Activated CD8-positive, alpha-beta T cell treated with anti-CD3 and anti-CD28 coated beads for 36 hours (primary cell): ENCODE measurements at places on chromosomes 4 and X. TPM values are rescaled to one million over a fixed set of nuclear protein-coding genes. Genes with fewer than 3 reads are reported as not detected.

IRS4 gene
- total RNA-seq, result not detected

LRCH2 gene
- total RNA-seq, result not detected

AMELX gene
- total RNA-seq, result not detected

RIBC1 gene
- total RNA-seq, result 0.72 TPM

ZNF157 gene
- 1.0 TPM for total RNA-seq

MAGED4B gene
- 1.5 TPM for total RNA-seq

CPLX1 gene
- total RNA-seq, result not detected

IL13RA2 gene
- total RNA-seq, result not detected

MTMR8 gene
- 4.8 TPM for total RNA-seq

MTTP gene
- total RNA-seq, result 0.59 TPM

HTRA3 gene
- total RNA-seq, result 0.11 TPM

TMEM154 gene
- 12.2 TPM for total RNA-seq

VCX2 gene
- total RNA-seq, result not detected

CXCL11 gene
- total RNA-seq, result not detected

SSX3 gene
- not detected for total RNA-seq

AWAT1 gene
- not detected for total RNA-seq

ARHGAP4 gene
- 128 TPM for total RNA-seq

EGF gene
- not detected for total RNA-seq

GNPDA2 gene
- 13.1 TPM for total RNA-seq

PNCK gene
- 0.70 TPM for total RNA-seq

DIAPH2 gene
- total RNA-seq, result 8.1 TPM

MPP1 gene
- 22.5 TPM for total RNA-seq

MXD4 gene
- 1.5 TPM for total RNA-seq

USP27X gene
- total RNA-seq, result 1.3 TPM

CXCL3 gene
- total RNA-seq, result not detected

CSAG1 gene
- total RNA-seq, result not detected

PABPC5 gene
- total RNA-seq, result not detected

PDGFRA gene
- not detected for total RNA-seq

TMPRSS11B gene
- not detected for total RNA-seq

KCNE5 gene
- 0.29 TPM for total RNA-seq

RAB40AL gene
- not detected for total RNA-seq

ZNF185 gene
- total RNA-seq, result 1.7 TPM
